Vagina (tissue), 2 donors: ENCODE measurements at places on chromosomes 5 and 9. TPM values are rescaled to one million over a fixed set of nuclear protein-coding genes. Genes with fewer than 3 reads are reported as not detected.

DNA sequence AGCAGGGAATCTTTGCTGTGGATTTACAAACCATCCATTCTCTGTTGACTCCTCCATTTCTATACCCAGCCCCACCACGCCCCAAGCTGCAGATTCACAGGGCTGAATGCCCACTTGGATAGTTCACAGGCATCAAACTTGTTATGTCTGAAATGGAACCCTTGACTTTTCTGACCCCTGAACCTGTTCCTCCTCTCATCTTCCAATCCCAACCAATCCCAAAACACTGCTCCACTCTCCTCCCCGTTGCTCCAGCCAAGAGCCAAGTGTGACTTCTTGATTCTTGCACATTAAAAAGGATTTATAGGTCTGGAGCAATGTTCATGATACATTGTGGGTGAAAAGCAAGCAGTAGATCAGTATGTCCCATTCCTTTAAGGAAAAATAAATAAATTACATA is 145.6 kb downstream of the DAB2IP start:
- H3K27ac ChIP-seq: no peak overlapping the region
- H3K4me1 ChIP-seq: no peaks in the 10 kb centered on the region
- no peaks in the 10 kb centered on the region for H3K27me3 ChIP-seq
- H3K4me3 ChIP-seq: no peak overlapping the region

DNA sequence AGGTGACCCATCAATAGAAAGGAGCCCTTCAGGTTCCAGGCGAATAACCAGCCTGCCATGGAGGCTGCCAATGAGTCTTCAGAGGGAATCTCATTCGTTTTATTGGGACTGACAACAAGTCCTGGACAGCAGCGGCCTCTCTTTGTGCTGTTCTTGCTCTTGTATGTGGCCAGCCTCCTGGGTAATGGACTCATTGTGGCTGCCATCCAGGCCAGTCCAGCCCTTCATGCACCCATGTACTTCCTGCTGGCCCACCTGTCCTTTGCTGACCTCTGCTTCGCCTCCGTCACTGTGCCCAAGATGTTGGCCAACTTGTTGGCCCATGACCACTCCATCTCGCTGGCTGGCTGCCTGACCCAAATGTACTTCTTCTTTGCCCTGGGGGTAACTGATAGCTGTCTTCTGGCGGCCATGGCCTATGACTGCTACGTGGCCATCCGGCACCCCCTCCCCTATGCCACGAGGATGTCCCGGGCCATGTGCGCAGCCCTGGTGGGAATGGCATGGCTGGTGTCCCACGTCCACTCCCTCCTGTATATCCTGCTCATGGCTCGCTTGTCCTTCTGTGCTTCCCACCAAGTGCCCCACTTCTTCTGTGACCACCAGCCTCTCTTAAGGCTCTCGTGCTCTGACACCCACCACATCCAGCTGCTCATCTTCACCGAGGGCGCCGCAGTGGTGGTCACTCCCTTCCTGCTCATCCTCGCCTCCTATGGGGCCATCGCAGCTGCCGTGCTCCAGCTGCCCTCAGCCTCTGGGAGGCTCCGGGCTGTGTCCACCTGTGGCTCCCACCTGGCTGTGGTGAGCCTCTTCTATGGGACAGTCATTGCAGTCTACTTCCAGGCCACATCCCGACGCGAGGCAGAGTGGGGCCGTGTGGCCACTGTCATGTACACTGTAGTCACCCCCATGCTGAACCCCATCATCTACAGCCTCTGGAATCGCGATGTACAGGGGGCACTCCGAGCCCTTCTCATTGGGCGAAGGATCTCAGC is at the start of gene OR1K1:
Gene OR1K1, plus strand, starts transcription at position 58 of the 995 bp plus-strand sequence. Its CDS starts 0 bp downstream, at position 58.
- H3K36me3 ChIP-seq: no peaks in the 10 kb centered on the region
- peak; percentile 56 for DNase-seq
- no peaks in the 10 kb centered on the region for H3K27me3 ChIP-seq
- H3K4me3 ChIP-seq: no peak within 1 kb of the TSS
- H3K4me1 ChIP-seq: no peaks in the 10 kb centered on the region

DNA sequence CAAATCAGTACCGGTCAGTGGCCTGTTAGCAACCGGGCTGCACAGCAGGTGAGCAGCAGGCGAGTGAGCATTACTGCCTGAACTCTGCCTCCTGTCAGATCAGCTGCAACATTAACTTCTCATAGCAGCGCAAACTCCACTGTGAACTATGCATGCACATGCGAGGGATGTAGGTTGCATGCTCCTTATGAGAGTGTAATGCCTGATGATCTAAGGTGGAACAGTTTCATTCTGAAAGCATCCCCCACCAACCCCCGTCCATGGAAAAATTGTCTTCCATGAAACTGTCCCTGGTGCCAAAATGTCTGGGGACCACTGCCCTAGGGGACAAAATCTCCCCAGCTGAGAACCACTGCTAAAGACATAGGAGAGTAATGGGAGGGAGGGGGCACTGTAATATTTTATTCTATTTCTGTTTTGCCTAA is 51.1 kb downstream of the P4HA2 start:
- no peaks in the 10 kb centered on the region for H3K27me3 ChIP-seq
- H3K36me3 ChIP-seq: no peaks in the 10 kb centered on the region
- H3K4me3 ChIP-seq: no peak overlapping the region
- no peak for DNase-seq
- no peak overlapping the region for H3K27ac ChIP-seq

DNA sequence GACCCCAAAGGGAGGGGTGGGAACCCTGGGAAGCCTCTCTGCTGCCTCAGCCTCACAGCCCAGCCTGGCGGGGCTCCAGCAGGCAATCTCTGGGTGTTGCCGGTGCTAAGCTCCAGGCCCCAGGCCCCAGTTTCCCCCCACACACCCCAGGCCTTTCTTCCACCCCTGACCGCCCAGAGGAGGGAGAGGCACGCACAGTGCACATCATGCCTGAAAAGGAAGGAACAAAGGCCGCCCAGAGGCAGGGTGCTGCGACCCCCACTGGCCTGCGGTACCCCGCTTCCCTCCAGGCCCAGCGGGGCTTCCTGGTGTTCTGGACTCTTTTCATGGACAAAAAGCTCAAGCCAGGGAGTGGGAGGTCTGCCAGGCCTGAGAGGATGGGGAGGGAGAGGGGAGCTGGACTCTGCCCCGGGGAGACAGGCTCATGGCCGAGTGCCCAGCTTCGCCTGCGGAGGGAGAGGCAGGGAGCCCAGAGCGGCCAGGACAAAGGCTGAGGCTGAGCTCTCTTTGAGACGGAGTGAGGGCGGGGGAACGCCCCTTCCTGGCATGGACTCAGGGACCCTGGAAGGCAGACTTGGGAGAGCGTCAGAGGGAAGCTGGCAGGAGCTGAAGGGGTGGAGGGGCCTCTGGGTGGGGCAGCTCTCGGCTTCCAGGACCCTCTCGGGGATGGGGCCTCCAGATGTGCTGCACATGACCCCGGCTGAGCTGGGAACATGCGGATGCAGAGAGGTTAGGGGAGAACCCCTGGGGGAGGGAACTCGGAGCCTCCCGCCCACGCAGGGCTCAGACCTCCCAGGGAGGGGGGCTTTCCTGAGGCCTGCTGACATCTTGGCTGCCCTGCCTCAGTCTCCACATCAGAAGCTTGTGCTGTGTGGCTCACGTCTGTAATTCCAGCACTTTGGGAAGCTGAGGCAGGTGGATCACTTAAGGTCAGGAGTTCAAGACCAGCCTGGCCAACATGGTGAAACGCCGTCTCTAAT is 1.8 kb upstream of the ENTPD2 start:
- no peaks in the 10 kb centered on the region for H3K36me3 ChIP-seq
- peak overlapping the region; percentile 22 for H3K4me3 ChIP-seq
- H3K4me1 ChIP-seq: peaks cover 36% of the 10 kb centered on the region
- H3K27ac ChIP-seq: peak overlapping the region; percentile 59

DNA sequence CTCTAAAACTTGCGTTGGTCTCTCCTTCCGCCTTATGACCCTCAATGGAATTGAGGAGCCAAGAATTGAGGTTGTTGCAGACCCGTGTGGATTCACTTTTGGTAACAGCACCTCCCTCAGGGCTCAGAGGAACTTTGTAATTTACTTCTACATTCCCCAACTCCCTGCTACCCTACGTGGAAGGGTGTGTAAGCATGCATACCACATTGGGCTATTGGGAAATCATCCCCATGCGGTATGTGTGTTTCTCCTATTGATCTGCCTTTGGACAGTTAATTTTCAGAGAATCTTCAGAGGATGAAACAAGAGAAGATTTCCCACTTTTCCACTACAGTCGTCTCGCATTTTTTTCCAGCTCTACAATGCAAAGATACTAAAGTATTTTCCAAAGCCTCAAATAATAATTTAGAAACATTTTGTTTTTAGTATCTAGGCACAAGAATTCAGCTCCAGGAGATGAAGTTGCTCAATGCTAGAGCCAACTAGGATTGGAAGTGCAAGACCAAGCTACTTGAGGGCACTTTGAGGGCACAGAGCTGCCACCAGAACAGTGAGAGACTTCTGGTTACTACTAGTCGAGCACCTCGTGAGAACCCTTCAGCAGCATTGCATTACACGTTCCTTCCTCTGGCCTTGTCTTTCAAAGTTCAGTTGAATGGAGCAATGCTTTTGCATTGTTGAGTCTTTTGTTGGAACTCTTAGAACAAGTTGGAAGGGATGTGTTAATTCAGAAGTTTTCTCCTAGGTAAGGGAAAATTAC is 3.4 kb downstream of the C1QTNF3 start:
- no peak for DNase-seq
- no peak overlapping the region for H3K4me3 ChIP-seq
- no peaks in the 10 kb centered on the region for H3K27me3 ChIP-seq
- peaks cover 9% of the 10 kb centered on the region for H3K36me3 ChIP-seq

- no peak for DNase-seq
- no peak overlapping the region for H3K27ac ChIP-seq
- no peaks in the 10 kb centered on the region for H3K36me3 ChIP-seq
- H3K4me3 ChIP-seq: no peak overlapping the region
- H3K27me3 ChIP-seq: no peaks in the 10 kb centered on the region
These were observed 404.6 kb downstream of the GADD45G start for GRCh38 chr9:90009447-90009846.

DNA sequence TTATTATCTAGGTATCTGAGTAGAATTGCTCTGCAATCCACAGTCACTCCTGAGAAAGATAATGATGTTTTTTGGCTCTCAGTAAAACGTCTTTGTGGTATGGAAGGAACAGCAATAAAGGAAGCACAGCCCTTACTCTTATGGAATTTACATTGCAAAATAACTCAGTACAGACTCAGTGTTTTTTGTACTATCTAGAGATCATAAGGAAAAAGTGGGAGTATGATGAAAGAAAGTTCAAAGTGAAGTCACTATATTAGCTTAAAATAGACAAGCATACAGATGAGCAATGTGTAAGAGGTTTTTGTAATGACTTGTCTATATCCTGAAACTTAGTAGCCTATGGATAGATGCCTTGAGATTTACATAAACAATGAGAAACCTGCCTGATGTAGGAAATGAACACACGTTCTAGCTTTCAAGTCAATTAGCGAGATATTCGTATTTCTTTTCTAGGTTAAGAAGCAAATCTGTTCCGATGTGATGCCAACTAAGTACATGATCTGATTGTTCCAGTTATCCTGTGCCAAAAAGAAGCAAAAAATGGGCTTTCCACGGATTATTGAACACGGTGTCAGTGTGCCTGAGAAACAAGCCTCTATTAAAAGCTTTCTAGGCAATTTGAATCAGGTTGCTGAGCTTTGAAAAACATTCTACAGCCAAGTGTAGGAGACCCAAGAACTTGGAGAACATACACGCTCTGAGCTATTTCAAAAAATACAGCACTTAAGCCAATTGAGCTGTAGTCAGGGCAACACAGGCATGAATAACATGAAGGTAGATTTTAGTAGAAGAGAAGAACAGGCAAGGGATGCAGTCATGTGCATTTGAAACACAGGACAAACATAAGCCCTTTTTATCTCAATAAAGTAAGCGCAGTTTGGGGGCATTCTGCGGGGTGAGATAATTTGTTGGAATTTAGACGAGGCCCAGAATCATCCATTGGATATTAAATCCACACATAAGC is 86.3 kb upstream of the TAF11L2 start:
- no peak overlapping the region for H3K4me3 ChIP-seq
- H3K4me1 ChIP-seq: no peaks in the 10 kb centered on the region
- DNase-seq: no peak
- no peak overlapping the region for H3K27ac ChIP-seq

DNA sequence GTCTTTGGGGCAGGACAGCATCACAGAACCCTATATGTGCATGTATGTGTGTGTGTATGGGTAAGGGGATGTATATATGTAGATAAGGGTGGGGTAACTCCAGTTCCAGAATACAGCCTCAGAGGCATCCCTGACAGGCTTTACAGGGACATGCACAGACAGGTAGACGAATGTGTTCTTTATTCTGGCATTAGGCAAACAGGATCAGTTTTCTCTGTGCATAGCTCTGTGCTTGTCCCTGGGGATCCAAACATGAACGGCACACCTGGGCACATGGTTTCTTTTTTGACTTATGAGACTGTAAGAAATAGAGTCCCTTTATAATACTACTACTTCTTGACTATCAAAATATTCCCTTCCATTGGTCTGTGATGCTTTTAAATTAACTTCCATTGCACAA is 120.6 kb downstream of the TRIO start:
- no peaks in the 10 kb centered on the region for H3K27me3 ChIP-seq
- H3K36me3 ChIP-seq: no peaks in the 10 kb centered on the region
- no peak overlapping the region for H3K4me3 ChIP-seq
- H3K4me1 ChIP-seq: peaks cover 38% of the 10 kb centered on the region

- no peaks in the 10 kb centered on the region for H3K4me1 ChIP-seq
- H3K36me3 ChIP-seq: no peaks in the 10 kb centered on the region
- H3K27ac ChIP-seq: no peak overlapping the region
These were observed 398.6 kb upstream of the ADAMTSL1 start for GRCh38 chr9:18075253-18075952.

- H3K4me1 ChIP-seq: no peaks in the 10 kb centered on the region
- no peaks in the 10 kb centered on the region for H3K36me3 ChIP-seq
- H3K27ac ChIP-seq: no peak overlapping the region
- DNase-seq: no peak
- no peak overlapping the region for H3K4me3 ChIP-seq
- no peaks in the 10 kb centered on the region for H3K27me3 ChIP-seq
These were observed 124.2 kb upstream of the GAS1 start for GRCh38 chr9:87071473-87071872.

DNA sequence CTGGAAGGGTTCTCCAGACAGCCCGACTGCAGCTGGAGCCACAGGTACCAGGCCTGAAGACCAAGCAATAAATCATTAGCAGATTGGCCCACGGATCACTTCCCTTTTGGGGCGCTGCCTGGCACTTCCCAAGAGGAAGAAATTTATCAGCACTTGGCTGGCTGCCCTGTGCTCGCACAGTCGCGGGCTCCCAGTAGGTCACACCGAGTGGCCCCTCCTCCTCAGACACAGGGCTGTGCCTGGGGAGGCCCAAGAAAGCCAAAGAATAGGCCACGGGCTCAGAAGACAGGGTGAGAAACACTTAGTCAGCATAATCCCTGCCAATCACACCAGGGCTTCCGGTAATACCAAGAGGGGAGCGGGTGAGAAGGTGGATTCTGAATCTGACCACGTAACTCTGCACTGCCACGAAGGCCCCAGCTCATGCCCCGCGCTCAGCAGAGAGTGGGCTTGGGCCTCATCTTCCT is 115.7 kb upstream of the MSX2 start:
- no peak overlapping the region for H3K27ac ChIP-seq
- H3K4me1 ChIP-seq: no peaks in the 10 kb centered on the region
- H3K36me3 ChIP-seq: no peaks in the 10 kb centered on the region
- DNase-seq: no peak

Gene TLX3
- not detected for total RNA-seq

Gene MRPL22
- 24.8 TPM for total RNA-seq

Gene GMCL2
- not detected for total RNA-seq

Gene BTNL3
- total RNA-seq: not detected

Gene CDH9
- not detected for total RNA-seq

Gene INSYN2B
- 0.25 TPM for total RNA-seq

Gene CCDC187
- total RNA-seq: not detected

Gene MED27
- total RNA-seq: 17.7 TPM
